ENCODE measurements at places on chromosomes 16 and 17.

DNA sequence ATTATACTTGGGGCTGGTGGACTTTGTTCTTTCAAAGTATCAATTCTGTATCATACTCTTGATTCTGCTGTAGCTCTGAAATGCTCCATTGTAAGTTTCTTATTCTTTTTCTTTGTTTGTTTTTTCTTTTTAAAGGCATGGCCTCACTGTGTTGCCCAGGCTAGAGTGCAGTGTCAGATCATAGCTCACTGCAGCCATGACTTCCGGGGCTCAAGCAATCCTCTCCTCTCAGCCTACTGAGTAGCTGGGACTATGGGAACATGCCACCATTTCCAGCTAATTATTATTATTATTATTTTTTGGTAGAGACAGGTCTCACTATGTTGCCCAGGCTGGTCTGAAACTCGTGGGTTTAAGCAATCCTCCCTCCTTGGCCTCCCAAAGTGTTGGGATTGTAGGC lies 38.9 kb upstream of the METTL9 start:
- no peak for DNase-seq

DNA sequence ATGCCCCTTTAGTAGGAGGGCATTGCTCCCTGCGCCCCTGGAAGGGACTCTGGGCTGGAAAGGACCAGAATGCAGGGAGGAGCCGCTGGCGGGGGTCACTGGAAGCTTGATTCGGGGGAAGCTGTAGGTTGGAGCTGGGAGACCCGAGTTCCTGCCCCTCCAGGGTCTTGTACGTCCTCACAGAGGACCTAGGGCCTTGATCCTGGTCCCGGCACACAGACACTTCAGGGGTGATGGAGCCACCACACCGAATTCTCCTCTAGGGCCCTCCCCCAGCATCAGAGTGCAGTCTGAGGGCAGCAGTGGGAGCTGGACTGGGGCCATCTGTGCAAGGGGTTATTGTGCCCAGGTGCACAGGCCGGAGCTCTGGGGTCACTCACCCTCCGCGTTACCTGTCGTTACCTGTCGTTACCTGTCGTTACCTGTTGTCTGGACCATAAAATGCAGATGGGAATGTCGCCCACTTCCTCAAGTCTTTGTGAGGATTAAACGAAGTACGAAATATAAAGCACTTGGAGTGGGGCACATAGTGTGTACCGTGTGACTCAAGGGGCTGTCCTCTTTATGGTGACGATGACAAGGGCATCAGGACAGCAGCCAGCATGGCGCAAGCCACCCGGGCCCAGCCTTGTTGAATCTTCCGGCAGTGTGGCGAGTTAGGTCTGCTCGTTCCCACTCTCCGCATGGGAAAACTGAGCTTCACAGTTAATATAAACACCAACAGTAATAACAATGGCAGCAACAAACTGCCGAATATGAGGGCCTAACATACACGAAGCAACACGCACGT lies 48.6 kb downstream of the CMIP start:
- DNase-seq = no peak

- DNase-seq = no peak
Measured at GRCh38 chr17:41692722-41693521, 4.2 kb downstream of the EIF1 start.

- DNase-seq = no peak
Measured at GRCh38 chr17:74447628-74448159, 15.8 kb downstream of the GPRC5C start.

GRCh38 chr16:77290451-77291115 lies 91.4 kb downstream of the SYCE1L start:
- no peak for DNase-seq

DNA sequence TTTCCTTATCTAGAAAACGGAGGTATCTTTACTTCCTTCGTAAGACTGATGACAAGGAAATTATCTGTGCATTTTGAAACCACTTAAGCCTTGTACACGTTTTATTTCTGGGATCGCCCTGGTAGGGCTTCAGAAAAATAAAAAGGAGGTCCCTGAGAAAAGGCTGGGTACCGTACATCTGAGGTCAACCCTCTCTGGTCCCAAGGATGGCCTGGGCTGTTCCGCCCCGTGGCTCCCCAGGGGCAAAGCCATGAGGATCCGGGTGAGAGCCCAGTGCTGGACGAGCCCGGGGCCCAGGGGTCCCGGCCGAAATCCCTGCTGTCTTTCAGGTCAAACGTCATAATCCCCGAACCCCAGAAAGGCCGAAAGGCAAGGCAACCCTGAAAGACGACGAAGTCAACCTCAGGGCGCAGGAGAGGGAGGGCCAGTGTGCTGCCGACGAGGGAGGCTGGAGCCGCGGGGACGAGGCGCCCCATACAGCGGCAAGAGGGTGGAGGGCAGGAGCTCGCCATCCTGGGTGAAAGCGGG lies 656 bp upstream of the FUS start:
- no peak for DNase-seq

- no peak for DNase-seq
Measured at GRCh38 chr16:11349599-11350276, 4.5 kb downstream of the RMI2 start.

- no peak for DNase-seq
Measured at GRCh38 chr16:72924537-72924926, 123.4 kb downstream of the ZFHX3 start.

GRCh38 chr16:16938980-16939379 lies 531.8 kb downstream of the XYLT1 start:
- no peak for DNase-seq

DNA sequence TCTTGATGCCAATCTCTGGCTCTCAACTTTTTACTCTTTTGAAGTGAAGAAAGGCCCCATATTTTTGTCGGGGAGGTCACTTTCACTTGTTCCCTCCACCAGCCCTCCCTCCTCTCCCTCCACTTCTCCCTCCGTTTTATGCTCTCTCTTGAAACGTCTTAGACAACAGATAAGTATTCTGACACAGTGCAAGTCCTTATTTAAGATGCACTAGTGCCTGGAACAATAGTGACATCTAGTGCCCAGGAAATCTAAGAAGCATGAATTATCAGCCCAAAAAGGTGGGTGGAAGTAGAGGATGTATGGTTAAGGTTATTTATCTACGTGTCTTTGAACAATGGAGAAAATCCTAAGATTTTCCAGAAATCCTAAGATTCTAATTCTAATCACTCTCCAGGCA lies 17.9 kb downstream of the PSME3IP1 start:
- DNase-seq = no peak

GRCh38 chr16:19672378-19672777 lies 45.6 kb downstream of the KNOP1 start:
- DNase-seq = no peak

DNA sequence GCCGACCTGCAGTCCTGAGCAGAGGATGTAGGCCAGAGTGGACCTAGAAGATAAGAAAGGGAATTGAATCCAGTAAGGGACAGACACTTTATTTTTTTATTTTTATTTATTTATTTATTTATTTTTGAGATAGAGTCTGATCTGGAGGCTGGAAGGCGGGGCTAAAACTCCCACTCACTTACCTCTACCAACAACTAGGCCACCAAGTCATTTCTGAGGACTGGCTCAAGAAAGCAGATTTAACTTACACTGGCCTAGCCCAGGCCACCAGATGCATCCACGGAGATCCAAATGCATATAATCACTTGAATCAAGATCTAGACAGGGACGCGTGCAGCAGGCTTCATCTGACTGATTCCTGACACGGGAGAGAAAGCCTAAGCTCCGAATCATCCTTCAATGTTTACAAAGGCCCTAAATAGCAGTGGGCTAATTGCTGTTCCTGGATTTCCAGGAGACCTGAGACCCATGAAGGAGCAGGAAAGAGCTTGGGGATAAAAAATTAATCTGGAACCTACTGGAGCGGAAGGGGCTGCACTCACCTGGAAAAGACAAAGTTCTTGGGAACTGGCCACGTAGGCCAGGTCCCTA lies 1.1 kb upstream of the ALOX12 start:
- DNase-seq = no peak

- DNase-seq = no peak
Measured at GRCh38 chr17:32341857-32342602, at the start of gene C17orf75. Gene C17orf75 (minus strand): TSS chr17:32342173. CDS start chr17:32342139, 34 bp downstream.
